ENCODE measurements at places on chromosomes 6 and 20.

GRCh38 chr6:82268301-82268846 is 20.8 kb upstream of the IBTK start:
- no peaks in the 10 kb centered on the region for H3K36me3 ChIP-seq
- H3K4me3 ChIP-seq: no peak overlapping the region
- no peak for DNase-seq

- H3K4me3 ChIP-seq: no peak overlapping the region
- H3K4me1 ChIP-seq: no peaks in the 10 kb centered on the region
- no peak overlapping the region for H3K27ac ChIP-seq
These were observed 52.4 kb downstream of the DSTN start for GRCh38 chr20:17622086-17622850.

DNA sequence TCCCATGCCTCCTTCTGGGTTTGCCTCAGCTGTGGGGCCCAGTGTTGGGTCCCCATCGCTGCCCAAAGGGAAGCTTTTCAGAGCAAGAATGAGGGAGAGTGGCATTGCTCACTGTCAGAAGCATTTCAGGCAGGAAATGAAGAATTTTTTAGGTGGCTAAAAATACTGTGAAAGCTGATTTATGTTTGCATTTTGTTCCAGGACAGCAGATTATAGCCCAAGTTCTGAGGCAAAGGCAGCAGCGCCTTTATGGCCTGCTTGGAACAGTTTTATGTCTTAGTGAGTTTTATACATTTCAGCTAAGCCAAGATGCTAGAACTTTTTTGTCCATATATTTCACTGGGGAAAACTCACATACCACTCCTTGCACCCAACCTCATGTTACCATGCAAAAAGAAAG is 4.3 kb upstream of the CCDC167 start:
- no peak for DNase-seq
- no peak overlapping the region for H3K27ac ChIP-seq
- H3K36me3 ChIP-seq: no peaks in the 10 kb centered on the region
- no peak overlapping the region for H3K4me3 ChIP-seq
- H3K4me1 ChIP-seq: no peaks in the 10 kb centered on the region

- DNase-seq: peak; percentile 34
- H3K4me3 ChIP-seq: peak overlapping the region; percentile 30
- peak overlapping the region; percentile 38 for H3K27ac ChIP-seq
- no peaks in the 10 kb centered on the region for H3K27me3 ChIP-seq
- H3K36me3 ChIP-seq: no peaks in the 10 kb centered on the region
These were observed 22.2 kb upstream of the FBXO30 start for GRCh38 chr6:145836772-145837171.

DNA sequence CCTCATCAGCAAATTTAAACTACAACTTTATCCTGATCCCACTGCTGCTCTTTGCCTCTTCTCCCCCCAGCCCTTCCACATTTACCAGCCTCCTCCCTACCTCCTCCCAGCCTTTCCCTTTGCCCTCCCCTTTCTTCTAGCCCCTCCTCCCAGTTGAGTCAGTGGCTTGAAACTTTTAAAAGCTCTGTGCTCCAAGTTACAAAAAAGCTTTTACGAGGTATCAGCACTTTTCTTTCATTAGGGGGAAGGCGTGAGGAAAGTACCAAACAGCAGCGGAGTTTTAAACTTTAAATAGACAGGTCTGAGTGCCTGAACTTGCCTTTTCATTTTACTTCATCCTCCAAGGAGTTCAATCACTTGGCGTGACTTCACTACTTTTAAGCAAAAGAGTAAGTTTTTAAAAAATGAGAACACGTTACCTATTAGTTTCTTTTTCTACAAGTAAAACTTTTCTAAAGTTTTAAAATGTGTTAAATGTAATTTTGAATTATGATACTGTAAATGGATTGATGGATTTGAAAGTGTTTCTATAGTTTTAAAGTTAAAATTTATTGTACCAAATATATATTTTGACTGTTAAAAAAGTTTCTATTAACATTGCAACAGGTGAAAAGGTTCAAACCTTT is at the start of gene GJA1:
GJA1 (plus strand) TSS at position 203 of the 626 bp plus-strand sequence. CDS start 11,202 bp downstream, outside the sequence.
- H3K4me3 ChIP-seq: peak within 1 kb of the TSS; percentile 98
- H3K4me1 ChIP-seq: peaks cover 28% of the 10 kb centered on the region
- H3K36me3 ChIP-seq: no peaks in the 10 kb centered on the region
- H3K27ac ChIP-seq: peak within 1 kb of the TSS; percentile 86
- H3K27me3 ChIP-seq: no peaks in the 10 kb centered on the region

DNA sequence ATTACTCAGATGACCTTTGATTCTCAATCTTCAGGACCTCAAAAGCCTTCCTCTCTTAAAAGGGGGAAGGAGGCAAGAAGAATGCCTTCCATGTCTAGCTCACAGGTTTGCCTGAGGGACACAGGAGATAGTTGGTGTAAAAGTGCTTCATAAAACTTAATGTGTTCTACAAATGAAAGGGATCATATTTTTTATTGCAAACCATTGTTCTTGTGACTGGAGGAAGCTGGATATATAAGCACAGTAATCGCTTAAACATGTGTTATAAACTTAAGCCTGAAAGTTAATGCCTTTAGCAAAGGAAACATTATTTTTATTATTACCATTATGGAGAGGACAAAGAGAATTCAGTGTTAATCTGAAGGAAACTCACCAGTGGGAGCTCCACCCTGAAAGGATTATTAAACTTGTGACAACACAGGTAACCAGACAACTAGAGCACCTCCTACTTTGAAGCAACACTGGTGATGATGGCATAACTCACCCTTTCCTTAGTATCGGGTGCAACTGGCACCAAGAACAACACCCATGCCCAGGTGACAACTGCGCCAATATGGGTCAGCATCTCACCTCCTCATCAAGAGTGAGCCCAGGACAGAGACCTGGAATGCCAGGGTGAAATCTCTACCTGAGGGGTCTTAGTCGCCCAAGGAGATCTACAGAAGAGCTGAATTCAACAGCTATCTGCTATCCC is 288.7 kb upstream of the PRDM1 start:
- no peak for DNase-seq
- H3K4me1 ChIP-seq: peaks cover 30% of the 10 kb centered on the region
- H3K4me3 ChIP-seq: peak overlapping the region; percentile 56
- peak overlapping the region; percentile 69 for H3K27ac ChIP-seq
- H3K27me3 ChIP-seq: no peaks in the 10 kb centered on the region

GRCh38 chr6:137282254-137282653 is 63.1 kb upstream of the IFNGR1 start:
- H3K4me3 ChIP-seq: no peak overlapping the region
- no peaks in the 10 kb centered on the region for H3K36me3 ChIP-seq
- H3K27ac ChIP-seq: no peak overlapping the region
- peaks cover 6% of the 10 kb centered on the region for H3K4me1 ChIP-seq
- H3K27me3 ChIP-seq: no peaks in the 10 kb centered on the region
- no peak for DNase-seq

DNA sequence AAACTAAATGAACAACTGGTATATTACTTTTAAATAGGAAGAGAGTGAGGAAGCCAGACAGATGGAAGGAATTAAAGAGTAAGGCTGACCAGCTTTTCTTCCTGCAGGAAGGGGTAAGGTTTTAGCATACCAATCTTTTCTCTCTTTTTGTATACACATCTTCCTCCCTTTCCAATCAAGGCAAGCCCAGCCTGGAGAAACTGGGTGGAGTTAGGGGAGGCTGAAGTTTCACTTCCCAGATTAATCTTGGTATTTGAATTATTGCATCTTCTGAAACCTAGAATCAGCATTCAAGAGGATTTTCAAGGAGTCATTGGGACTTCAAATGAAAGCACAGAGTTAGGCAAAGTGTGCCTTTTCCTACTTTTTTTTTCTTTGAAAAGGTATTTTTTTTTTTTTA is 33.1 kb downstream of the TMEM14A start:
- peaks cover 8% of the 10 kb centered on the region for H3K27me3 ChIP-seq
- no peaks in the 10 kb centered on the region for H3K4me1 ChIP-seq
- no peaks in the 10 kb centered on the region for H3K36me3 ChIP-seq
- H3K27ac ChIP-seq: no peak overlapping the region

DNA sequence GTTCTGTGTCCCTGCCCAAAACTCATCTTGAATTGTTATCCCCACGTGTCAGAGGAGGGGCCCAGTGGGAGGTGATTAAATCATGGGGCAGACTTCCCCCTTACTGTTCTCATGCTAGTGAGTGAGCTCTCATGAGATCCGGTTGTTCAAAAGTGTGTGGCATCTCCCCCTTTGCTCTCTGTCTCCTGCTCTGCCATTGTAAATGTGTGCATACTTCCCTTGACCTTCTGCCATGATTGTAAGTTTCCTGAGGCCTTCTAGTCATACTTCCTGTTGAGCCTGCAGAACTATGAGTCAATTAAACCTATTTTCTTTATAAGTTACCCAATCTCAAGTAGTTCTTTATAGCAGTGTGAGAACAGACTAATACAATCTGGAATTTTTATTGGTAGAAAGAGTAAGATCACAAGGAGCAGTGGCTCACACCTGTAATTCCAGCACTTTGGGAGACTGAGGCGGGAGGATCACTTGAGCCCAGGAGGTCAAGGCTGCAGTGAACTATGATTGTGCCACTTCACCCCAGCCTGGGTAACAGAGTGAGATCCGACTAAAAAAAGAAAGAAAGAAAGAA is 47.1 kb upstream of the SLC22A16 start:
- no peak overlapping the region for H3K27ac ChIP-seq
- peaks cover 11% of the 10 kb centered on the region for H3K27me3 ChIP-seq
- H3K4me3 ChIP-seq: no peak overlapping the region
- no peak for DNase-seq
- peaks cover 11% of the 10 kb centered on the region for H3K4me1 ChIP-seq

GRCh38 chr6:76330031-76330430 is 257.6 kb upstream of the IMPG1 start:
- DNase-seq: no peak
- H3K27me3 ChIP-seq: no peaks in the 10 kb centered on the region
- no peaks in the 10 kb centered on the region for H3K4me1 ChIP-seq
- no peaks in the 10 kb centered on the region for H3K36me3 ChIP-seq
- no peak overlapping the region for H3K27ac ChIP-seq

DNA sequence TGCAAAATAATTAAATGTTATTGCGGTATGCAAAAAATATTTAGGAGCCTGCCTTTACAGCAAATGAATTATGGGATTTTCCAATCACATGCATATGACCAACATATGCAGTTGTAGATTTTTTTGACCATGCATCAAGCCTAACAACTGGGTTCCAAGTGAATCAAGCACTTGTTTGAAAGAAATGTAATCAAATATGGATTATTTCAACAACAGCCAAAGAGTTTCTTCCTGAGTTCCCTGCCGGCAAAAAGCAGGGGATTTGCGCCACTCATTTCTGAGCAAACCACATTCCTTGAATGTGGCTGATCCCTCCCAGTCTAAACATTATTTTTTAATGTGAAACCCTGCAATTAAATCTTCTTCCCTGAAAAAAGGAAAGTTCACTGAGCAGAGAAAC is 100.1 kb upstream of the ADTRP start:
- no peak for DNase-seq
- H3K4me3 ChIP-seq: no peak overlapping the region
- H3K4me1 ChIP-seq: no peaks in the 10 kb centered on the region
- no peaks in the 10 kb centered on the region for H3K27me3 ChIP-seq
- no peaks in the 10 kb centered on the region for H3K36me3 ChIP-seq

DNA sequence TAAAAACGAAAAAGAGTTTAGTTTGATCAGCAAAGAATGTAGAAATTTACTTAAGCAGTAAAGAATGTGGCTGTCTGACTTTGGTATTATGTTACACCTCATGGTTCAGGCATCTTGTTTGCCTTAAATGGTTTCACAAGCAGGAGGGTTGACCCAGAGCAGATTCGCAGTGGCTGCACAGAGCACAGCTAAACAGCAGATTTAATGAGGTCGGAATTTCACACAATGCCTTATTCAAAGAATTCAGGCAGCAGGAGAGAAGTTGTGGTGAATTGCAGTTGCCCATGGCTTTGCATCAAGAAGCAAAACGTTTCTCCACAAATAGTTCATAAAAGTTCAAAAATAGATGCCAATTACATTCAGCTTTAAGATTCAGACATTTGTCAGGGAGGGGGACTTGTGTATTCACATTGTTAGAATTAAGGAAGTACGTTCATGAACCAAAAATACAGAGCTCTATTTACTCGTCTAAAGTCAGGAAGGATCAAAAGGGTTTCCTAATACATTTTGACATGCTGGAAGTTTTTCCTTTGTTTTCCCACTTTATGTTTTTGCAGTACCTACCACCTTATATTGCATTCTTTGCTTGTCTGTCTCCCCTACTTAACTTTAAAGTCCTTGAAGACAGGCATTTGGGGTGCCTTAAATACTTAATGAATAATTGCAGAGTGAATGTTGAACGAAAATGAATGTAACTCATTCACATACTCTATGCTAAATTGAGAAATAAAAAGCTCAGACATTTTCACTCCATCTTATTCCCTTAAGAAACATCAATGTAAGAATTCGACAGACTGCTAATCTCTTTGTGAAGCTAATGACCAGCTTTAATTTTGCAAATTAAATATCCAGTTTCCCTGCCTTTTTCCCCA is 1163.6 kb upstream of the CITED2 start:
- H3K36me3 ChIP-seq: peaks cover 18% of the 10 kb centered on the region
- no peaks in the 10 kb centered on the region for H3K27me3 ChIP-seq
- H3K4me1 ChIP-seq: peaks cover 42% of the 10 kb centered on the region
- H3K27ac ChIP-seq: peak overlapping the region; percentile 71
- H3K4me3 ChIP-seq: peak overlapping the region; percentile 48

GRCh38 chr6:30211899-30212298 is 1.3 kb downstream of the TRIM26 start:
- H3K4me1 ChIP-seq: peaks cover 30% of the 10 kb centered on the region
- H3K36me3 ChIP-seq: no peaks in the 10 kb centered on the region
- H3K4me3 ChIP-seq: peak overlapping the region; percentile 84
- H3K27ac ChIP-seq: no peak overlapping the region
- no peak for DNase-seq

DNA sequence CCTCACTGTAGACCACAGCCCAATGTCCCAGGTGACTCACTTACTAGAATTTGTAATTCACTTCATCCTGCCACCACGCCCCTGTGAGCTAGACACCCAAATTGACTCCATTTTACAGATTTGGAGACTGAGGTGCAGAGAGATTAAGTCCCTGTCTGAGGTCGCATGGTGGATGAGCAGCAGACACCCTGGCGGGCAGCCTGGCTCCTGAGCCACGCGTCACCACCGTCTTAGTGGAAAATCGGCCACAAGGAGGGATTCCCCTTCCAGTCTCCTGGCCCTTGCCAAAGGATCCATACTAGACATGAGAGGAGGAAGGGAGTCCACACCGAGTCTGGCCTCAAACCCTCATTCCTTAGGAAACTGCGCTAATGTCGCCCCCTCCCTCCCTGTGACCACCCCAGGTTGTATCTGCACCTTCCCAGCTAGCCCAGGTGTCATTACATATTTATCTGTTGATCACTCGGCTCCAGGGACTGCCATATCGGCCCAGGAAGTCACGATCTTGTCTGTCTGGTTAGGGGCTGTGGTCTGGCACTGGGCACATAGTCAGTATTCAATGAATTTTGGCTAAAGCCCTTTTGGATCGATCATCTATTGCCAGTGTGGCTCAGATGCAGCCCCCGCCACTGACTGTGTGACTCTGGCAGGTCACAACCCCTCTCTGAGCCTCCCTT is 25.7 kb upstream of the PTGIS start:
- H3K4me1 ChIP-seq: peaks cover 51% of the 10 kb centered on the region
- H3K27ac ChIP-seq: peak overlapping the region; percentile 90
- no peaks in the 10 kb centered on the region for H3K27me3 ChIP-seq
- peak; percentile 51 for DNase-seq
- no peak overlapping the region for H3K4me3 ChIP-seq

All from GM23248 (cell line).